ENCODE measurements at places on chromosomes 5 and 9. TPM values are rescaled to one million over a fixed set of nuclear protein-coding genes. Genes with fewer than 3 reads are reported as not detected.

DNA sequence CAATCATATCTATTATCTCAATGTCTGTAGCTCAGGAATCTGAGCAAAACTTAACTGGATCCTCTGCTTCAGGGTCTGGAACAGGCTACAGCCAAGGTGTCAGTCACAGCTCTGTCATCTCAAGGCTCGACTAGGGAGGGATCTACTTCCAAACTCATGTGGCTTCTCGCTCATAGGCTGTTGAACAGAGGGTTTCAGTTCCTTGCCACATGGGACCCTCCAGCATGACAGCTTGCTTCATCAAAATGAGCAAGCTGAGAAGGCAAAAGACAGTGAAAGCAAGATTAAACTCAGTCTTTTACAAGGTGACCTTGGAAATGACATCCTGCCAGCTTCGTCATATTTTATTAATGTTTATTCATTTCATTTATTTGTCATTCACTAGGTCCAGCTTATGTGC lies 111.7 kb downstream of the GADD45G start:
- no peak for DNase-seq

GRCh38 chr5:61659221-61659696 lies 327.2 kb downstream of the ZSWIM6 start:
- DNase-seq: no peak

GRCh38 chr5:123585871-123586270 lies 73.9 kb downstream of the CSNK1G3 start:
- no peak for DNase-seq

DNA sequence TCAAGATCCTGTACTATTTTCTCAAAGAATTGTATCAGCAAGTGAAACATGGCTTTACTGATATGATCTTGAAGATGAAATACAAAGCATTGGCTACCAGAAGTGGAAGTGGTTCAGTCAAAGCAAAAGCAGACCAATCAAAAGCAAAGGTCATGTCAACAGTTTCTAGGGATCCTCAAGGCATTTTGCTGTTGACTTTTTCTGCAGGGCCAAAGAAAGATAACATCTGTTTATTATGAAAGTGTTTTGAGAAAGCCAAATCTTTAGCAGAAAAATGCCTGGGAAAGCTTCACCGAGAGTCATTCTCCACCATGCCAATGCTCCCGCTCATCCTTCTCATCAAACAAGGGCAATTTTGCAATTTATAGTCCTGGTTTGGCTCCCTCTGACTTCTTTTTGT lies 90.3 kb upstream of the ACO1 start:
- no peak for DNase-seq

GRCh38 chr9:36293171-36293570 lies 34.9 kb upstream of the GNE start:
- DNase-seq: no peak

DNA sequence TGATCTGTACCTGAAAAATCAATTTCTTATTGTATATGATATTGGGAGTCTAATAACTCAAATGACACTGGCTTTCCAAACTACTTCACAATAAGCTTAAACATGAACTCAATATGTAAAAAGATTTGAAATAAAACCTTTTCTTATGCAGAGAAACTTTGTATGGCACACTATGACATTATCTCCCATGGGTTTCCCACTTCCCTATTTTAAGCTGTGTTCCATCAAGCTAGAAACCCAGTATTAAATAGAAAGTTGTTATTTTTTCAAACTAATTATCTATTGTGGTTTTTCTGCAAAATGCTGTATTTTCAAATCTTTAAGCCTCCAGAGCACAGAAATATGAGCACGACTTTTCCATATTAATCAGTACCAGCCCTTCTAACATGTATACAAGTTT lies 174.7 kb downstream of the NFIB start:
- no peak for DNase-seq

DNA sequence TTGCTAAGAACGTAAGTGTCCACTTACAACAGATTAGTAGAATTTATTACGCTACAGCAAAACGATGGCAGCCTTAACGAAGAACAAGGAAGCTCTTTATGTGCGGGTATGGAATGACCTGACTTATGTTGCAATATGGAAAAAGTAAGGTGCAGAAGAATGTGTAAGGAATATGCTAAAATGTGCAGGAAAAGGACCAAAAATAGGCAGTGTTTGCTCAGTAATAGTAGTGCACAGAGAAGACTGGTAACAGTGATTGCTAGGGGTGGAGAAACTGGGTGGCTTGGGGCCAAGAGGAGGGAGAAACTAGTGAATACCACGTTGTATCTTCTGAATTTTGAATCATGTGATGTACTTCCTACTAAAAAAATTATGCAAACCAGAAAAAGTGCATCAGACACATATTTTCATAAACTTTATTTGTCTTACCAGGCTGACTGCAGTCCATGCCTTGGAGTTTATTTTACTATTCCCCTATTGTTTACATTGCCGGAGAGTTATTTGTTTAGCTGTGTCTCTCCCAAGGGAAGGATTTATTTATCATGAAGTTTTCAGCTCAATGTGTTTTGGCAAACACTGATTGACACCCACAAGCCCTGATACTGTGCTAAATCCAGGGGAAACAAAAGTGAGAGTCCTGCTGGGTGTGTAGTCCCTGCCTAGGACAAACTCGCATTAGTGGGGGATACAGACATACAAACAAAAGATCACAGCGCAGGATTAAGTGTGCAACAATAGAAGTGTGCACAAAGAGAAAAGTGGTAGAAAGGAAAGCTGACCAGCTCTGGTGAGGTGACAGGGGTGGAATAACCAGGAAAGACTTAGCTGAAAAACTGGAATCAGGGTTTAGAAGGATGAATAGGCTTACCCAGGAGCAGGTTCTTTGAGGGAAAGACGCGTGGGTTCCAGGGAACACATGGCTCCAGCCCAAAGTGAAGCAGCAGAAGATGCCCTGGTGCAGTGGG lies 34.0 kb upstream of the ZNF484 start:
- DNase-seq: no peak

DNA sequence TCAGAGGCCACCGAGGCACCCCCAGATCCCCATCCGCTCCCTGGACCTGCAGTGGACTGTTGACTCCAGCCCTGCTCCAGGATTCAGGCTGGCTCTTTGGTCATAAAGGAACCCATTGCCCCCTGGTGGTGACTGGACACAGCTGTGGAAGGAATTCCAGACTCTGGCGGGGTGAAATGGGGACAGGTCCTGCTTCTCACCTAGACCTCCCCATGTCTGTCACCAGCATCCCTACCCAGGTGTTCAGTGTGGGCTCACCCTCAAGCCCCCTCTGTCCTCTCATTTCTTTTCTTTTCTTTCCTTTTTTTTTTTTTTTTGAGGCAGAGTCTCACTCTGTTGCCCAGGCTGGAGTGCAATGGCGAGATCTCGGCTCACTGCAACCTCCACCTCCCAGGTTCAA lies 25.5 kb upstream of the STXBP1 start:
- peak; percentile 77 for DNase-seq

GRCh38 chr5:154388842-154389241 lies 57.0 kb upstream of the SAP30L start:
- DNase-seq: no peak

The HTR4 gene
- not detected for total RNA-seq

DNA sequence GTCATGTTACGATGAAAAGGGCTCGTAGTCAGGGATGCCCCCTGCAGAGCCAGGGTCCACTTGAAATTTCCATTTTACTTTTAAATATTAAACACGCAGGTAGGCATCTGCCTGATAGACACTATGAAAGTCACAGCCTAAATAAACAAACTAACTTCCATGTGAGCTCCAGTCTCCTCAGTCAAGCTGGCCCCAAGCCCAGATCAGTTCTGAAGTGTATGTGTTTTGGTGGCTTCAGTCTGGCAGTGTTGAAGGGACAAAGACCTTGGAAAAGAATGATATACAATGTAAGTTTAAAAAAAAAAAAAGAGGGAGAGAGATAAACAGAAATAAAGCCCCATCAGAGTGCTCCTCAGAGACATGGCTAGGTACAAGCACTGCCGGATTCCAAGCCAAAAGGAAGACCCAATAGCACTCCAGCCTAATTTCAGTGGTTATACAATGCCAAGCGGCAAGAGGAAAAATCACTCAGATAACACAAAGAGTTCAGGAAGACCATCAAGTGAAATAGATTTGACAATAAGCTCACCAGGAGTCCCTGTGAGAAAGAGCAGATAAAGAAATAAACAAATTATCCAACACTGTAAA lies 181.0 kb downstream of the BNC2 start:
- no peak for DNase-seq

- no peak for DNase-seq
Observed at GRCh38 chr5:96655085-96655484, 7.1 kb upstream of the CAST start.

DNA sequence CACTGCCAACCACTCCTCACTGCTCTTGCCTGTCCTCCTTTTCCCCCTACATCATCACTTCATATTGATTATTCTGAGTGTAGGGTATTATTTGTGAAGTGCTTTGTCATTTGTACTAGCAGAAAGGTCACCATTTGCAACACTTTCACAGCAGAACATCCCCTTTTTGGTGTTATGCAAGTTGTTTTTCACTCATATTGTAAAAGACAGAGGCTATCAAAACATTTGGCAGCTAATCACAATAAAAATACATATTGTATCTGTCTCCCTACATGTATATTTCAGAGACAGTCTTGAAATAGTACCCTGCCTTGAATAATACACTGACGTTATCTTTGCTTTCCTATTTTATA lies 82.3 kb downstream of the ANXA1 start:
- DNase-seq: no peak

The SMIM33 gene
- 0.16 TPM for total RNA-seq

- no peak for DNase-seq
Observed at GRCh38 chr5:174223355-174223754, 177.8 kb downstream of the NSG2 start.

GRCh38 chr9:116736399-116737151 lies 49.5 kb downstream of the TRIM32 start:
- DNase-seq: no peak

The IRX2 gene
- not detected for total RNA-seq

DNA sequence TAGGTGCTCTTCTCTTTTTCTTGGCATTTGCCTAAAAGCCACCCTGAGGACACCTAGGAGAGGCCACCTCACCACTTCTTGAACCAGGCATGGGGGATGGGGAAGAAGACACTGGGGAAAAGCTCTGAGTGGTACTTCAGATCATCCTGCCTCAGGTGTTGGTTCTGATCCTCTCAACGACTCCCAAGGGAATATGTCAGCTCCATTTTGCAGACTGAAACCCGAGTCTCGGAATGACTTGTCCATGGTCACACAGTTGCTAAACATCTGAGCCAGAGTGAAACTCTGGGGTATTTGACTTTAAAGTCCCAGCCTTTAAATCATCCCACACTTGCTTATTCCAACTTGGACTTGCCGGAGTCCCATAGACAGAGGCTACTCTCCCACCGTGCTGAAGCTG lies 120.6 kb upstream of the GABRP start:
- no peak for DNase-seq

- no peak for DNase-seq
Observed at GRCh38 chr9:107631788-107632187, 142.2 kb upstream of the KLF4 start.

The CNTNAP3B gene
- total RNA-seq: not detected

The DRD1 gene
- total RNA-seq: not detected

GRCh38 chr9:133576875-133577736 lies 32.1 kb downstream of the FAM163B start:
- no peak for DNase-seq

The GRM6 gene
- not detected for total RNA-seq

- no peak for DNase-seq
Observed at GRCh38 chr5:119078861-119079260, 8.0 kb downstream of the DMXL1 start.

The PCDHB14 gene
- total RNA-seq: not detected

- no peak for DNase-seq
Observed at GRCh38 chr9:27157736-27158135, 48.7 kb downstream of the TEK start.

The SYK gene
- total RNA-seq: 0.56 TPM

The F2RL2 gene
- total RNA-seq: not detected

GRCh38 chr5:52769061-52769460 lies 18.7 kb upstream of the ITGA1 start:
- DNase-seq: no peak

GRCh38 chr5:54719384-54720283 lies 202.1 kb downstream of the SNX18 start:
- peak; percentile 45 for DNase-seq

- peak; percentile 51 for DNase-seq
Observed at GRCh38 chr5:132825834-132826391, 4.5 kb downstream of the SHROOM1 start.

The KCNT1 gene
- total RNA-seq: not detected

Measured in activated CD8-positive, alpha-beta T cell treated with anti-CD3 and anti-CD28 coated beads for 36 hours (primary cell).